Head of caudate nucleus (tissue), 42 donors: ENCODE measurements at places on chromosomes 1 and 21.

GRCh38 chr1:112040891-112041740, 51.6 kb upstream of the KCND3 start:
- no peak for DNase-seq

- DNase-seq = no peak
Observed at GRCh38 chr1:54296666-54297065, 96.7 kb downstream of the MRPL37 start.

DNA sequence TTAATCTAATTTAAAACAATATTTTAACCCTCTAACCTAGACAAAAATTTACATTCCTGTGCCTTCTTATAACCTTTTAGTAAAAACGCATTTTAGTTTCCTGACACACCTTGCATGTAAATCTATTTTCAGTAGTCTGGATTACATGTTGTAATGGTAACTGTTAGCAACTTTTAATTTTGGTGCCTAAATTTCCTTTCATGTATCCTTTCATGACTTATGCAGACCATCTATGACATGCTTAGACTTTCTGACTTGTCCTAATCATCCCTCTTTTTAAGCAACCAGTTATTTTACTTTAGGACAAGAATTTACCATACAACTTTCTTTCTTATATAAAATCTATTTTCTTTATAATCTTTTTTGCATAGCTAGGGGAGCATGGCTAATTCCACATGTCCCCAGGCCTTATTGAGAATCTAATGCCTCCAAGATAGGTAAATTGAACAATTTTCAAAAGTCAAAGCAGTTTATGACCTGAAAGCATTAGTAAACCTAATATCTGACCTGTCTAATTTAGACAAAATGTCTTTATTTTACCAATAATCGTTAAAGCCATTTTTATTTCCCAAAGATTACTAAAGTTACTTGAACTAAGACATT, 57.5 kb upstream of the IL12RB2 start:
- no peak for DNase-seq

GRCh38 chr1:118039170-118039569, 109.6 kb downstream of the WDR3 start:
- no peak for DNase-seq

- DNase-seq = no peak
Observed at GRCh38 chr1:110291241-110292030, 47.7 kb upstream of the RBM15 start.

- no peak for DNase-seq
Observed at GRCh38 chr1:155184835-155185782, 11.5 kb downstream of the TRIM46 start.

GRCh38 chr1:226211181-226211821, 12.2 kb upstream of the MIXL1 start:
- DNase-seq = no peak

DNA sequence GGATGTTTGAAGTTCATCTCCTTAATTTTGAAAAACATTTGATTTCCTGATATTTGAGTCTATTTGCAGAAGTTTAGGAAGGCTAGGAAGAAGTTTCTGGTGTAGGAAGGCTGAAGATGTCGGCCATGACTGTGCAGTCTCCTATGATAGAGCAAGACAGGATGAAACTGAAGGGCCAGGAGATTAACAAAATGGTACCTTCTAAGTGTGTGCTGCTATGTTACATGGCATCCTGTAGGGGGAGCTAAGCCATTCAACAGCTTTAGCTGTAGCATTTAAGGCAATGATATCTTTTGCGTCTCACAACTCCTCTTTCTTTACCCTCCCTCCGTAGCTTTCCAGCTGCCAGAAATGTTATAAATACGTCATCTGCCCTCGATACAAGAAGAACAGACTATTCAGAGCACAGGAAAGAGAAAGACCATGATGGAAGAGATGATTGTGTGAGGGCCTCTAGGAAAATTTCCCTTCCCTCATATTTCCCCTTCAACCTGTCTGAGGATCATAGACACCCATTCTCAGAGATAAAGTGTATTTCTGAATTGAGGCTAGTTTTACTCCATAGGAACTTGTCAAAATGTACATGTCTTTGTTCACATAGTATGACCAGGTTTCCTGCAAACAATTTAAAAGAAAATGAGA, 61.1 kb downstream of the XCL1 start:
- no peak for DNase-seq

- DNase-seq = no peak
Observed at GRCh38 chr1:43743206-43743605, 35.9 kb downstream of the ST3GAL3 start.

- peak; percentile 74 for DNase-seq
Observed at GRCh38 chr1:235074523-235075047, 54.1 kb downstream of the TOMM20 start.

GRCh38 chr1:180539136-180539535, 19.6 kb upstream of the OVAAL start:
- no peak for DNase-seq

- no peak for DNase-seq
Observed at GRCh38 chr1:192522673-192523072, 52.9 kb upstream of the RGS1 start.

DNA sequence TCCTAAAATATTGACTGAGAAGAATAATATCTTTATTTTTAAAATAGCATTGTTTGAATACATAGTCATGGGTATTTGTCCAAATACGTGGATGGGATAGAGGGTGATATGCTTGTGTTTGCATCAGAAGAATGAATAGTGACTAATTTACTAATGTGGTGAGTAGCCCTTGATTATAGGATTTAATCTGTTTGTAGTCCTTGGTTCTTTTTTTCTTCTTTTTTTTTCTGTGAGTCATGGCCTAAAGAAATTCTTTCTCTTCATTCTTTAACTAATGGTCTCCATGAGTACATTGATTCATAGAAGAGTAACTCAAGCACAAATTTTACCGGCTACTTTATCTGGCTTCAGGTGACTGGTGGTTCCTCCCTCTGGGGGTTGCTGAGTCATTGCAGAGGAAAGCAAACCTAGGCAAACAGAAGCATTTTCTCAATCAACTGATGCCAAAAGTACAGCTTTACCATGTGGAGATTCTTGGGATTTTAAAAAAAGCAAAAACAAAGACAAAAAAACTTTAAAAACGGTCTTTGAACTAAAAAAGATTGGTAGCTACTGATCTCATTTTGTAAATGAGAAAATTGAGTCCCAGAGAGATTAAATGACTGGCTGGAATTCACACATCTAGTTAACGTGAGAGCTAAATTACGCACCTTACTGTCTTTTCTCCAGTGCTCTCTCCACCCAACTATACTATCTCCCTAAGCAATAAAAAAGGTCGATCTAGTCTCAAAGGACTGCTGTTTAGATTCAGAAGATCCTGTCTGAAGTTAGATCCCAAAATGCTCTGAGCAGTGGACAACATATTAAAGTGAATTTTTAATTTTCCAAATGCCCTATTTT, 40.5 kb downstream of the AK5 start:
- DNase-seq = no peak

DNA sequence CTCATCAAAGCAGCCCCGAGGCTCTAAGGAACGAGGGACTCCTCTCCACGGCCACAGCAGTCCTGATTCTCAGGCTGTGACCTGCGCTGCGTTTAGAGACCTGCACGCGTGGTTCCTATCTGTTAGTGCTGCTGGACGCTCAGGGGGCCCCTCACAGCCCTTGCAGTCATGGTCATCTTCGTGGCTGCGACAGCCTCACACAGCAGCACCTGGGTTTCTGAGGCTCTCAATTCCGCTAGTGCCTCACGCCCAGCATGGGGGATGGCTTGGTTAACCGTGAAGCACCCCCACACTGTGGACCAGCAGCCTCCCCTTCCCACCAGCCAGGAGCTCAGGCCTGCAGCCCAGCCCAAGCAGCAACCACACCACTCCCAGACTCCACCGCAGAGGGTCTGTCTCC, 7.8 kb downstream of the MORN1 start:
- DNase-seq = no peak

GRCh38 chr1:156859523-156860112, 701 bp upstream of the INSRR start:
- DNase-seq = no peak

GRCh38 chr1:171740987-171741871, 636 bp downstream of the VAMP4 start:
- peak; percentile 28 for DNase-seq

DNA sequence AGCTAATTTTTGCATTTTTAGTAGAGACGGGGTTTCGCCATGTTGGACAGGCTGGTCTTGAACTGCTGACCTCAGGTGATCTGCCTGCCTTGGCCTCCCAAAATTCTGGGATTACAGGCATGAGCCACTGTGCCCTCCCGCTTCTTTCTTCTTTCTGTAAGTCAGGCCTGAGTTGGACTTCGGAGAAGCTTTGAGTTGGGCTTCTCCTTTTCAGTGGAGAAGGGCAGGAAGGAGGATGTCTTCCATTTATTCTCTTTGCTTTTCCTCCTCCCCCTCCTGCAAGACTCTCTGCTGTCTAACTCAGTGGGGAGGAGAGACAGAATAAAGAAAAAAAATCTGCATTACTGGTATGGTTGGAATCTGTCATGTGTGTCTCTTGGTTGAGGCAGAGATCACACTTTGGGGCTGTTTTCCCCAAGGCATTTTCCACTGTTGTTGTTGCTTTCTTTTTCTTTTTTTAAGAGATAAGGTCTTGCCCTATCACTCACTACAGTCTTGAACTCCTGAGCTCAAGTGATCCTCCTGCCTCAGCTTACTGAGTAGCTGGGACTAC, 13.2 kb upstream of the DEGS1 start:
- no peak for DNase-seq

DNA sequence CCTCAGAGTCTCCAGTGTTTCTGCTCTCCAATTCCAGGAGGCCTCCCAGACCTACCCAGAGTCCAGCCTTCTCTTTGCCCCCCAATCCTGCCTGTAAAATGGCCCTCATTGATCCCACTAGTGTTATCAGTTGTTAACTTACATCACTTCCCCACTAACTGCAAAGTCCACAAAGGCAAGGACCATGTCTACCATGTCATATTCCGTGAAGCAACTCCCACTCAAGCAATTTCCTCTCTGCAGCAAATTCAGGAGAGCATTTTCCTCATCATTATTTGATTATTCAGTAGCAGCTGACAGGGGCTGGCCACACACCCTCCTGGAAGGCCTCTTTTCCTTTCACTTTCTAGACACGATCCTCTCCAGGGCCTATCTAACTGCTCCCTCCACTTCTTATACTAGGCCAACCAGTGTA, 153.5 kb downstream of the RERE start:
- no peak for DNase-seq

DNA sequence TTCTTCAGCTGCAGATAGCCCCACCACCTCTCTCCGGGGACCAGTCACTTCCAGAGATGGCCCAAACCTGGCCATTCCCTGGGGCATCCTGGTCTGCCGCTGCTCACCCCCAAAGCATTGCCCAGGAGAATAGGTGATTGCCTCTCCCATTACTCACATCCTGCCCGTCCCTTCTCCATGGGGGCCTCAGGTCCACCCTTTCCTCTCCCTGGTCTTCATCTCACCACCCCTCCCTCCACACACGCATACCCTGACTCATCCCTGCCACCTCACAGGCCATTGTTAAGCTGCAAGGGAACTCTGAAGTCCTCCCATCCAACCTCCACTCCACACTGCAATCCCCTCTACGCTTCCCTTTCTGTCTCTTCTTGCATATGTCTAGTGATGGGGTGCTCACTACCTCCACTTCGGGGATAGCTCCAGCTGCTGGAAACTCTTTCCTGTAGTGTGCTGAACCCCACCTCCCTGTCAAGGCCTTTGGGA, at the start of gene PLEKHG5:
PLEKHG5 (minus strand) TSS at position 188 of the 483 bp plus-strand sequence. CDS start 14,096 bp downstream, outside the sequence.
- no peak for DNase-seq

DNA sequence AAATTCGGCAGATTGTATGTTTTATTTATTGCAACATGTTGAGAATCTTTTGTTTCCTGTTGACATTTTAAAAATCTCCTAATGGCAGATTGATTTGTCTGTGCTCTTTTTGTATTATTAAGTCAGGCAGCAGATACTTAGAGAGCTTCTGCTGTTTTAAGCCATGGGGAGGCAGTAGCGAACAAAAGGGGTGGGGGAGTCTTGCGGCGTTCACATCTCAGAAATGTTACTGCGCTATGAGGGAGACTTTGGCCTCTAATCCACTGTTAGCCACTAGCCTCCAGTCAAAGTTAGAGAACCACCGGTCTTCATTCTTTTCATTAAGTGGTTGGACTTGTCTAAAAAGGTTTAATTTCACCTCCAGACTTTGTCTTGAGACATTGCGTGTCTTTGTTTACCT, 93.6 kb downstream of the DYRK1A start:
- no peak for DNase-seq

- DNase-seq = no peak
Observed at GRCh38 chr1:64756770-64757169, 11.9 kb downstream of the RAVER2 start.

- no peak for DNase-seq
Observed at GRCh38 chr1:54156201-54156600, 3.4 kb upstream of the CDCP2 start.

DNA sequence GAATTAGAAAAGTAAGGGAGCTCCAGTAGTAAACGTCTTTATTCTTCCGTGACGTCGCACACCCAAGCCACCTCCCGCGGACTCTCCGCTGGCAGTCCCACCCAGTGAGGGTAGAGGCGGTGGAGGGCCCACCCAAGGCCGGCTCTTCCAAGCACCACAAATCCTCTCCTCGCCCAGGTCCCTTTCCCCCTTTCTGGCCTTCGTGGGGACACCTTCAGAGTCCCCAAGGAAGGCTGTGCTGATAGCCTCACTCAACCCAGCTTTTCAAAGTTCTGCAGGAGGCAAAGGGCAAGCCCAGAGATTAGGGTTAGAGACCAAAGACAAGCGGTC, 349 bp upstream of the GPN2 start:
- DNase-seq = no peak

- peak; percentile 16 for DNase-seq
Observed at GRCh38 chr1:77888781-77889642, 588 bp downstream of the NEXN start.

GRCh38 chr1:165827268-165828102, at the start of gene UCK2:
TSS of gene UCK2 (plus strand) at chr1:165827614. CDS start at chr1:165827834, 220 bp downstream.
- DNase-seq = peak; percentile 70

GRCh38 chr1:40898431-40898901, 36.3 kb upstream of the CITED4 start:
- no peak for DNase-seq

DNA sequence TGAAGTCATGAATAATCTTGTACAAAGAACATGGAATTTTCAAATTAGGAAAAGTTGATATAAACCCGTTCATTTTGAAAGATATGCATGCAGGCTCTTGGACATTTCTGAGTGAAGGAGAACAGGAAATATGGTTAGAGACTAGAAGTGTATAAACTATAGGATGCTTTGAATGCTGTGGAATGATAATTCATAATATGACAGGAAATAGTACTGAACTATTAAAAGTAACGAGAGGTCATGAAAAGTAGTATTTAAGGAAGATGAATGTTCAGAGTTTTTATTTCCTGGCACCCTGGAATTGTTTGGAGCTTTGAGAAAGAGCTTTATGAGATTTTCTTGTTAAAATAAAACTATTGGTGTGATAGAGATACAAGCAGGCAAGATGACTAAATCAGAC, 18.7 kb upstream of the CRB1 start:
- no peak for DNase-seq

DNA sequence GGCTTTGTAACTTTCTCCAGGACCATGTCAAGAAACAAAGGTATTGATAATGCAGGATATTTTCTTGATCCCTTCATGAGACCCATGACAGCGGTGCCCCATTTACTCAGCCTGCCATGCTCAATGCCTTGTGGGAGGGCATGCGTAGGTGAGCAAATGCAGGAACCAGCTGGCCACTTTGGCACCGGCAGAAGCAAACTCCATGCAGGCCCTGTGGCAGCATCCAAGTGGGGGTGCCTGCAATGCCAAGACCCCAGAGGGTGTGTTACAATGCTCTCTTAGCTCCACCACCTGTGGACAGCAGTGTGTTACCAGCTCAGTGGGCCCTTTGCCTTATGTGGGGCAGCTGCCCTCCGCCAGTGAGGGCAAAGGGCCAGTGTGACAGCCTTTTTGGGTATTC, 108.1 kb downstream of the ATP1B1 start:
- DNase-seq = no peak

- DNase-seq = no peak
Observed at GRCh38 chr1:214378492-214378891, 97.5 kb downstream of the SMYD2 start.
